ENCODE measurements at places on chromosomes 16 and 17.

DNA sequence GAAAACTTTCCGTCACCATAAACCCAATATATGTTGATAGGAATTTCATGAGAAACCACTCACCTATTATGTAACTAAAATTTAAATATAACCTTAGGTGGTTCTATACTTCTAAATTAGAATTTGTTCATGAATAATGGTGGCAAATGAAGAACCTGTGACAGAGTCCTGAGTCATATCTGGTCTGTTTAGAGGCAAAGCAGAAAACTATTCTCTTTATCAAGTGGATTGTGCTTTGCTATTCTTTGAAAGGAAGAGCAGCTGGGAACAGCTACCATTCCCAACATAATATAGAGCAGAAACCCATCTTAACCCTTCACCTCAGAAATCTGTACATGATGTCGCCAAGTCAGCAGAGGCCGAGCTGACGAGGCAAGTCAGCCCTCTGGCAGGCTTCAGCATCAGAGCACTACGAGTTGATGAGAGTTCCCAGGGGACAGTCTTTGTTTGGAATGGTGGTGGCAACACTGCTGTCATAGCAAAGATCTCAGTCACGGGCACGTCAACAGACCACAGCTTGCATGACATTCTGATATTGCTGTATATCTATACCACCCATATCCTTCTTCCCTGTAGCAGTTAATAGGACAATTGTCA, 631.9 kb upstream of the CA10 start:
- no peak for DNase-seq

- no peak for DNase-seq
Observed at GRCh38 chr16:16062023-16062937, 112.9 kb downstream of the ABCC1 start.

DNA sequence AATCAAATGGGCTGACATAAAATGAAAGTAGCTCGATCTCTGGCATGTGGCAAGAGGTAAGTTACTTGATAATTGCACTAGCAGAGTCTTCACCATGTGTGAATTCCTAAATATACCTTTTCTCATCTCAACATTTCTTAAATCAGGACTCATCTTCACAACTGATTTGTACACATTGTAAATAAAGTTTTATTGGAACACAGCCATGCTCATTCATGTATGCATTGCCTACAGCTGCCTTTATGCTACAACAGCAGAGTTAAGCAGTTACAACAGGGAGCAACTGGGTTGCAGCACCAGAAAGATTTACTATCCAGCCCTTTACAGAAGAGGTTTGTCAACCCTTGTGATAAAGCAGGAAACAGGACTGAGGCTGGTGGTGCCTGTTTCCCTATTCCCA, 48.1 kb downstream of the ARHGAP17 start:
- DNase-seq, result no peak

GRCh38 chr16:47848421-47849109, 307.2 kb downstream of the ABCC12 start:
- DNase-seq, result no peak

GRCh38 chr17:36591434-36592315, at the start of gene DHRS11:
Gene DHRS11, plus strand, starts transcription at chr17:36591879. Its CDS starts 131 bp downstream, at chr17:36592010.
- DNase-seq, result peak; percentile 39

GRCh38 chr17:77613218-77613617, 345.3 kb upstream of the TNRC6C start:
- DNase-seq, result no peak

DNA sequence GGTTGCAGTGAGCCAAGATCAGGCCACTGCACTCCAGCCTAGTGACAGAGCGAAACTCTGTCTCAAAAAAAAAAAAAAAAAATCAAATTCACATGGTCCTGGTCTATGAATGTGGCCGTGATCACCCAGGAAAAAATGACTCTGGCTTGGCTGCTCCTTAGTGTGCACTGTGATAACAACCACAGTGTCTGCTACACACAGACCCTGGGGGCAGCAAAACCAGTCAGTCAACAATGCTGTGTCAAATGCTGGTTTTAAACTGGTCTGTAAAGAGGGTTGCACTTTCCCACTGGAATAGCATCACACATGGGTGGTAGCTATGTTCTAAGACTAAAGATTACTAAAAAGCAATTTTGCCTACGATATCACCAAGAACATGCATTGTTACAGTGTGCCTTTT, 71.0 kb downstream of the ARHGAP17 start:
- DNase-seq, result no peak

- no peak for DNase-seq
Observed at GRCh38 chr17:22202702-22203101, 510.4 kb downstream of the KCNJ18 start.

DNA sequence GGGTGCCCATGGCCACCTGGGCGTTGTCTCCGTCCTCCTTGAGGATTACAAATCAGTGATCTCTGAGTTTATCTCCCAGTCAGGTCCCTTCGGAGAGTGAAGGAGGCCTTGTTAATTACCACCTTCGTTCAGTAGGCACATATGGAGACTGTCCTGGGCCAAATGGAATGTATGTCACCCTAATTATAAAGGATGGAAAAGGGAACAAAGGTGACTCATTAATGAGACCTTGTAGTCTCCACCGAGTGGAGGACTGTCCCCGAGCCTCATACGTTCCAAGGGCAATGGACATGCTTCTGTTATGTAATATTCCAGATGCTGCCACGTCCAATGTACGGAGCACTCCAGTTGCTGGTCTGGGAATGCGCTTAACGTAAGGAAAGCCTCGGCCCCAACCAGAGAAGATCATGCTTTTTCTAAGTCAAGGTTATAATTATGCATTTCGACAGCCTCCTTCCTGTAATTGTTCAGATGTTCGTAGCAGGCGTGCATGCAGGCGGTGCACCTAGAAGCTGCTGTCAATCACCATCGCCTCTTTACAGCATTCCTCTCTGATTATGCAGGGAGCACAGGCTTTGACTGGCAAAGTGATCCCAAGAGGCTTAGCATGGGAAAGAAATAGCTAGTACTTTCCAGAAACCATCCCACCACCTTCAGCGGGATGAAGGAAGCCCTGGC, 22.4 kb upstream of the SEC14L1 start:
- DNase-seq, result no peak

- no peak for DNase-seq
Observed at GRCh38 chr16:23584186-23585076, 11.7 kb downstream of the NDUFAB1 start.

DNA sequence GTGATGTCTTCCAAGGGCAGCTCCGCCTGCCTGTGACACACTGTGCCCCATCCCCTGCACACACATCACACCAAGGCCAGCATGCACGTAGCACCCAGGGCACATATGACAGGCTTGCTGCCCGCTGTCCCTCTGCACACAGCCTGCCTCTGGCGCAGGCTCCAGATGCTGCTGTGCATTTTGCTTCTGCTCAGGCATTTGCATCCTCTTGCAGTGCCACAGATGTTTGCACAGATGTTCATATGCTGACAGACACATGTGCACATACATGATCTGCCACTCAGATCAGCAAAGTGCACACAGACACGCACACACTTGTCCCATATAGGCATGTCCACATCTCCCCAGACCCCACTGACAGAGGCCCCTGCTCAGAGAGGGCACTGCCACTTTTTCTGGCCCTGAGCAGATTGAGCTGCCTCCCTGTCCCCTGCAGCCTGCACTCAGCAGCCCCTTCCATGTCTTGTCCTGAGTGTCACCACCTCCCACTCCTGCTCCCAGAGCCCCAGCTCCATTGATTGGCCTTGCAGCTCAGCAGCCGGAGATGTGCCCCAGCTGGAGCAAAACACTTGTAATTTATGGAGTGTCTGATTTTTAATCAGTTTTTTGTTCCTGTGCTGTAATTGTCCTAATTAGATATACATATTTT, 115.1 kb upstream of the RPL38 start:
- DNase-seq, result no peak

- no peak for DNase-seq
Observed at GRCh38 chr17:72691017-72691416, 401.5 kb downstream of the SLC39A11 start.

GRCh38 chr17:38660097-38661025, 14.4 kb downstream of the EPOP start:
- no peak for DNase-seq

DNA sequence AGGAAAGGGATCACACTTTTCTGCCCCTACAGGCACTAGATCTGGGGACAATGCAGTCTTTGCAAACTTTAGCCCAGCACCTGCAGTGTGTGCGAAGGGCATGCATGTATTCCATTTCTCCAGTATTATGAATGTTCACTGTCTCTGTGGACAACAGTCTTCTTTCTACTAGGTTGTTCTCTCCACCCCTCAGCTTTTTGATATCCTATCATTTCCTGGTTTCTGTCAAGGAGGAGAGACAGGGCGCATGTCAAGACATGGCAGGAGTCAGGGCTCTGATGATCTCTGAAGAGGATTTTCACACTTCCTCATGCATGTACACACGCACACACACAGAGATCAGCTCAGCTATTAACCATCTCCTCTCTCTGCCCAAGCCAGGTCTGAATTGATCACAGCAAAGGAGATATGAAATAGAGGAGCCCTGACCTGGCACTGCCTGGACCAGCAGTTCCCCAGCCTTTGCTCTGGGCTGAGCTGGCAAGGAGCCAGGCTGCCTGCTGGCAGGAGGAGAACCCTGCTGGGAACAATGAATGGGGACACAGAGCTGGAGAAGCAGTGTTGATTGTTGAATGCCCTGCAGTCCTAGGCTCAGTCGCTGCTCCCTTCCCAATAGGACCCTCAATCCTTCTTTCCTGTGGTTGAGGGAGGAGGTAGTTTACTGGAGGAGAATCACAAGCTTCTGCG, 2.6 kb downstream of the GPR179 start:
- DNase-seq, result no peak

DNA sequence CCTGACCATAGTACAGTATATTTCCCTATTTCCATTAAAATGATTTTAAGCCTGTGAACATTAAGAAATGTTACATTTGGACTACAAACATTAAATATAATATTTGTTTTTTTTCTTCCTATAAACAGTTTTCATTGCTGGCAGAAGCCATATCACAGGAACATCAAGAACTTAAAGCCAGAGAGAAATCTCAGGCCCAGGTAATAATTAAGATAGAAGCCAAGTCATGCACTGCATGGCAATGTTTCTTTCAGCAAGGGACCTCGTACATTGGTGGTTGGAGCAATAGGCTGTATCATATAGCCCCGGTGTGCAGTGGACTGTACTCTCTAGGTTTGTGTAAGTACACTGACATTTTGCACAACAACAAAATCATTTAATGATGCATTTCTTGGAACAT, 30.1 kb downstream of the CEP95 start:
- no peak for DNase-seq

DNA sequence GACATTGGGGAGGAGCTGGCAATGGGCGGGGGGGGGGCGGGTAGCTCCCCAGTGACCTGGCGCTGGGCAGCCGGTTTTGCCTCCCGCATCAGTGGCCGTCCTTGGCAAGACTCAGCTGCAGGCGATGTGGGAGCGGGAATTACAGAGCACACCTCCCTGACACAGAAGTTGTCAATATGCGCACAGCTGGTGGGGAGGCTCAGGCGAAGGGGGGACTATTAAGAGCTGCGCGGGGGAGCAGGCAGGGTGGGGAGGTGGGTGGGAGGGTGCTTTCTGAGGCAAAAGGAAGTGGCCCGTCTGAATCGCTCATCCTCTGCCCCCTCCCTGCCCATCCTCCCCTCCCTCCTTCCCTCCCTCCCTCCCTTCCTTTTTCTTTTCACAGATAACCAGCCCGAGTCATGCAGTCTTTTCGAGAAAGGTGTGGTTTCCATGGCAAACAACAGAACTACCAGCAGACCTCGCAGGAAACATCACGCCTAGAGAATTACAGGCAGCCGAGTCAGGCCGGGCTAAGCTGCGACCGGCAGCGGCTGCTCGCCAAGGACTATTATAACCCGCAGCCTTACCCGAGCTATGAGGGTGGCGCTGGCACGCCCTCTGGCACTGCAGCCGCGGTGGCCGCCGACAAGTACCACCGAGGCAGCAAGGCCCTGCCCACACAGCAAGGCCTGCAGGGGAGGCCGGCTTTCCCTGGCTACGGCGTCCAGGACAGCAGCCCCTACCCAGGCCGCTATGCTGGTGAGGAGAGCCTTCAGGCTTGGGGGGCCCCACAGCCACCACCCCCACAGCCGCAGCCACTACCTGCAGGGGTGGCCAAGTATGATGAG, 44.0 kb downstream of the SREBF1 start:
- DNase-seq, result no peak

- DNase-seq, result no peak
Observed at GRCh38 chr16:55021595-55022475, 91.2 kb downstream of the IRX5 start.

DNA sequence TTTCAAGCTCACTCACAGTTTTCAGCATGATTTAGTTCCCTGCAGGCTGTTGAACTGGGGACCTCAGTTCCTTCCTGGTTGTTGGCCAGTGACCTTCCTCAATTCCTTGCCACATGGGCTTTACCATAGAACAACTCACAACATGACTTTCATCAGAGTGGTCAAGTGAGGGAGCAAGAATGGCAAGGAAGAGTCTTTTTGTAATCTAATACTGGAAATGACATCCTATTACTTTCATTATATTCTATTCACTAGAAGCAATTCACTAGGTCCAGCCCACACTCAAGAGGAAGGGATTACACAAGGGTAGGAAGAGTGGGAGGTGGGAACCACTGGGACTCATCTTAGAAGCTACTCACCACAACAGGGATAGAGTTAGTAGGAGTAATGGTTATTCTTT, 57.6 kb downstream of the SYT17 start:
- DNase-seq, result no peak

DNA sequence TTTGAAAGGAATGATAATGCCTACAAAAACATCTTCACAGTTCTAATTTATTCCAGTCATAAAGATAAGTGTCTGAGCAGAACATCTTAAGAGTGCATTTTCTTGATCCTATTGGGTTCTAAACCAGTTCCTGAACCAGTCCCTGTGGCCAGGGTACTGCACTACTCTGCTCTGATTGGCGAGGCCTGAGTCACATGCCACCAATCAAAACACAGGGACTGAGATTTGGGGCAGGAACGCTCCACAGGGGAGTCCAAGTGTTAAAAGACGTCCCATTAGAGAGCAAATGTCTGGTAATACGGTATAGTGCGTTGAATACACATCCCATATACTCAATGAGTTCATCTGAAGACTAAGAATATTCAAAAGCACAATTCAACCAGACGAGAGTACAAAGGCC, 3.0 kb upstream of the NUP93 start:
- no peak for DNase-seq

Data from stimulated activated CD4-positive, alpha-beta T cell treated with anti-CD3 and anti-CD28 coated beads, Interleukin-1b, Interleukin-23, amount 100 ng/mL, for 1 hour (primary cell).